ENCODE measurements at places on chromosomes 16 and 17.

DNA sequence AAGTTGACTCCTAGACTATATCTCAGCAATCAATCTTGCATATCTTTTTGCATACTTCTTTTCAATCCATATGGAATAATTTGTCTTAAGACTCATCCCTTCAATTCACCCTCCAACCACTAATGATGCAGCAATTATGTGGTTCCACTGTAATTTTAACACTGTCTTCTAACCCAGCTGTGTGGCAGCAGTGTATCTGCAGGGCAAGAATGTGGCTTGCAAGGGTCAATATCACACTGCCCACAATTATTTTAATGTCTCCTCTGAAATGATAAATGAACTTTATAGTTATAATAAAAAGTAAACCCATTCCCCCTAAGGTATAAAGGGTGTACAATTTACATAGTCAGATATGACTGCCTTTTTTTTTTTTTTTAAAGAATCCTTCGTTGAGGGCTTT lies 48.6 kb downstream of the FTO start:
- no peak for DNase-seq

DNA sequence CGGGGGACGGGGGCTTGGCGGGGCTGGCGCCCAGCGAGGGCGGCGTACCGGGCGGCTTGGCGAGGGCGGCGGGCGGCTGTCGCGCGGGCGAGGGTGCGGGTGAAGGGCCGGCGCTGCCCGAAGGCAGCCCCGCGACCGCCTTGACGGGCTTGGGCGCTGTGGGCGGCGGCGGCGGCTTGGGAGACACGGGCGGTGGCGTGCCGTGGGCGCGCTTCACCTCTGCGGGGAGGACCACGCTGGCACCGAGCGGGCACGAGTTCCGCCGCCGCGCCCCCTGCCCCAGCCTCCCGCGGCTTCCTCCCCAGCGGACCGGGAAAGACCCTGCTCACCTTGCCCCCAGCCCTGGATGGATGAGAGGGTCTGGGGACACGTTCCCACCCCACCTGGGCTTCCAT lies 17.3 kb downstream of the CASKIN1 start:
- DNase-seq, result no peak

GRCh38 chr16:57530104-57530521 lies 6.3 kb downstream of the CCDC102A start:
- DNase-seq, result no peak

- DNase-seq, result no peak
Observed at GRCh38 chr16:48279199-48279598, 31.9 kb upstream of the ABCC11 start.

- DNase-seq, result no peak
Observed at GRCh38 chr16:9545522-9546437, 454.3 kb downstream of the HAPSTR1 start.

DNA sequence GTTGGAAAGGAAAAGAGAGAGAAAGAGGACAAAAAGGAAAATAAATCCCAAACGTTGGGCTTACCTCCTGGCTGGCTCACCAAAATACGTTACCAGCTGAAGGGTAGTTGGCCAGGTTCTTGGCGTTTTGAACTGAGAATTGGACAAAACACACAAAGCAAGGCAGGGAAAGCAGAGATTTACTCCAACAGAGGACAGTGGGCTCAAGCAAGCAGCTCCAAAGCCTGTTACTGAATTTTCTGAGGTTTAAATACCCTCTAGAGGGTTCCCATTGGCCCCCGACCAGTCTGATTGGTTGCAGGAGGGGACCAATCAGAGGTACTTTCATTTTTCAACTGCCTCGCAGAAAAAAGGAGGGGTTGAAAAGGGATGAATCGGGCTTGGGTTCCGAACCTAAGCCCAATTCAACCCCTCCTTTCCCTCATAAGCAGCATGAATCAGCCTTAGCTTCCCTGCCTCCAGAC lies 55.6 kb upstream of the ALOX12 start:
- no peak for DNase-seq

- peak; percentile 51 for DNase-seq
Observed at GRCh38 chr16:11256661-11257130, 692 bp upstream of the SOCS1 start.

GRCh38 chr16:48963306-48963705 lies 318.3 kb downstream of the CBLN1 start:
- DNase-seq, result no peak

GRCh38 chr17:81817758-81818147 lies 13.8 kb downstream of the GCGR start:
- DNase-seq, result no peak

GRCh38 chr16:30456302-30456701 lies 10.6 kb upstream of the SEPHS2 start:
- DNase-seq, result no peak

GRCh38 chr16:88464447-88465318 lies 11.6 kb downstream of the ZFPM1 start:
- no peak for DNase-seq

GRCh38 chr16:80403894-80404293 lies 136.9 kb upstream of the DYNLRB2 start:
- DNase-seq, result no peak

- DNase-seq, result no peak
Observed at GRCh38 chr16:59116744-59117143, 382.6 kb upstream of the GOT2 start.

GRCh38 chr17:7045492-7046126 lies 1.7 kb upstream of the SLC16A11 start:
- DNase-seq, result peak; percentile 36

DNA sequence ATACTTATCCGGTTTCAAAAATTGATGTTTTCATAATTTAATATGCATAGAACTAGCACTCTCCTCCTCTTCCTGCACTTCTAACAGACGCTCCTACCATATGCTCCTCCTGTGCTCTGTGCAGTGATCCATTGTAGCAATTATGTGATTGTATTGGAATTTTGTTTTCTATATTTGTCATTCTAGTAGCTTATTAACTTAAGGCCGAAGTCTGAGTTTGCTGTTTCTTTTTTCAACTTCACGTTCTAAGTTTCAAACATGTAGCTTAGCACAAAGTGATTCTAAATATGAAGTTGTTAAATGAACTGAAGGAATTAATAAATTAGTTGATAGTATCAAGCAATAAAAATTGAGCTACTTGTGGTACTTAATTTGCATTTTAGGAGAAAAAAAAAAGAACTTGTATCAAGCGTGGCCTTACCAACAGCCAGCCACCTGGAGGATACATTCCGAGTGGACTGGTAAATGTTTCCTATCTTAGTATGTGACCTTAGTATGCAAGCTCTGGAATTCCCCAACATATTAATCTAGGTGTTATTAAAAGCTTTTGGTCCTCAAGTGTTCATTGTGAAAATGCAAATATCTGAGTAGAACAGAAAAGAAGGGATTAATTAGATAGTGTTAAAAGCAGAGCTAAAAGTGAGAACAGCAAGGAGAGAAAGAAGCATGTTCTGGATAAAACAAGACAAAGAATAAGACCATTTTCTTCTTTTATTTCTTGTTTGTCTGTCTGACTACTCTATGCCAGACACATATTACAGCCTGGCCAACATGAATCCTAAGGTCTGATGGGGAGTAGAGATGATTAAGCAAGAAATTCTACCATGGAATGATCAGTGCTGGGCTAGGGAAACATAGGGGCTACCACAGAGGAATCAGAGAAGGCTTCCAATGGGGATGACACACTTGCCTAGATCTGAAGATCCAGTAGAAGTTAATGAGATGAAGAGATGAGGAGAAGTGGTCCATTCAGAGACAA lies 290.4 kb upstream of the MON1B start:
- DNase-seq, result peak; percentile 63

DNA sequence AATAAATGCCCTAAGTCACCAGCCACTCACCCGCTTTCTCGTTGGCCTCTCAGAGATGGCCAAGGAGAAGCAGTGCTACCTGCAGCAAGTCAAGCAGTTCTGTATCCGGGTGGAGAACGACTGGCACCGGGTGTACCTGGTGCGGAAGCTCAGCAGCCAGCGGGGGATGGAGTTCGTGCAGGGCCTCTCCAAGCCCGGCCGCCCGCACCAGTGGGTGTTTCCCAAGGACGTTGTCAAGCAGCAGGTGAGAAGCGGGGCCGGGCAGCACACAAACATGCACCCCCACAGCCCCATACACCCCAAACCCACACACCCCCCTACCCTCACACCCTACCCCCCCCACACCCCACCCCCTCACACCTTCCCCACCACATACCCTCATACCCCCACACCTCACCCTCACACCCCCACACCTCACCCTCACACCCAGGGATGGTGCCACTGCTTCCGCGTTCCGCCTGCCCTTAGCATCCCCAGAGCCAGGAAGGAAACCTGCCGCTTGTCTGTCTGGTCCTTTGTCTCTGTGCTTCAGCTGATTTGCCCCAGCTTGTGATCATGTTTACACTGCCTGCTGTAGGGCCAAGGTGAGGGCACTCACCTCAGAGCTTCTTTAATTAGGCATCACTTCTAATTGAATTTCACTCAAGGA lies 41.9 kb upstream of the ENDOV start:
- no peak for DNase-seq

- no peak for DNase-seq
Observed at GRCh38 chr16:20303012-20303411, 24.3 kb downstream of the GP2 start.

DNA sequence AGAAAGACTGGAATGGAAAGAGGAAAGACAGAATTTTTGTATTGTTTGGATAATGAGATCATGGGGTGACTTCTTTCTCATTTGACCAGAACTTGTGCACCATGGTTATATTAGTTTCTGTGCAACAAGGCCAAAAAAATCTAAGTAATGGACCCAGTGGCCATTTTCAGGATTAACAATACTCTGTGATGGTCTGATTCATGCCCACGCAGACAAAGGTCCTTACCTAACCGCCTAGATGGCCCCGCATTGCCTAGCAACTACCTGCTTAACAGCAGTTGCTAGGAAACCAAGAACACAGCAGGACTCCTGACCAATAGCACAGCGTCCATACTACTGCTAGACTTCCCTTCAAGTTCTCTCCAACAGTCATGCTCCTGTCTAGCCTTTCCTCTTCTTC lies 22.4 kb downstream of the MIS12 start:
- DNase-seq, result no peak

GRCh38 chr17:75830164-75831031 lies 13.8 kb downstream of the UNC13D start:
- no peak for DNase-seq

DNA sequence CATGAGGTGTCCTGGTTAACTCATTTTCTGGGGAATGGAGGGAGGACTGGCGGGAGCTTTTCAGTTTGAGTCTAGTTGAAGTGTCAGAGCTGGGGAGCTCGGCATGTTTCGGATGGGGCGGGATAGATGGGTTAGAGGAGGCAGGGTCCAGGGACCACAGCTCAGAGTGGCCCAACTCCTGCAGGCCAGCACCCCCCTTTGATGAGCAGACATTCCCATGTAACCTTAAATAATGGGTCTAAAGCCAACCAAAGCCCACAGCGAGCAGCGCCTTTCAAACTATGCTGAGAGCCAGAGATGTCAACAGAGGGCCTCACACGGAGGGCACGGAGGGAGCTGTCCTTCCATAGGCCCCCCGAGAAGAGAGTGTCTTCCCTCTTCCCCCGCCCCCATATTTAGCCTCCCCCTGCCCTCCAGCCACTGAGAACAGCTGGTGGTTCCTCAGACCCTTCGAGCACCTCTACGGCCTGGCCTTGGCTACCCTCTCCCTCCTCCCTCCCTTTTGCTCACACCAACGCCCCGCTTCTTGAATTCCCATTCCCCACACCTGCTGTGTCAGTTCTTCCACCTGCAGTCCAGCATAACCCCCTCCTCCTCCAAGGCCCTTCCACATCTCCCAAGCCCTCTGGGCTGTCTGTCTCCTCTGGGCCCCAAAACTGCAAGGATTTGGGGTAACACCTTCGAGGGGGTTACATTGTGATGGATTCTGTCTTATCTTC lies 21.8 kb downstream of the RAB11FIP4 start:
- no peak for DNase-seq

DNA sequence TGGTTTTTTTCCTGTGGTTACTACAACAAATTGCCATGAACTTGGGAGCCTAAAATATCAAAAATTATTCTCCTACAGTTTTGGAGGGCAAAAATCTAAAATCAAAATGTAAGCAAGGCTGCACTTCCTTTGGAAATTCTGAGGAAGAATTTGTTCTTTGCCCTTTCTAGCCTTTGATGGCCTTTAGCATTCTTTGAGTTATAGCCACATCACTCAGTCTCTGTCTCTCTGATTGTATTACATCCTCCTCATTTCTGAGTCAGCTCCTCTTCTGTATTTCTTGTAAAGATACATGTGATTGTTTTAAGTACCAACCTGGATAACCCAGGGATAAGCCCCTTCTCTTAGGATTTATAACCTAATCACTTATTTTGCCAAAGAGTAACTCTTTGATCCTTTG lies 282.0 kb downstream of the BCAS3 start:
- DNase-seq, result no peak

DNA sequence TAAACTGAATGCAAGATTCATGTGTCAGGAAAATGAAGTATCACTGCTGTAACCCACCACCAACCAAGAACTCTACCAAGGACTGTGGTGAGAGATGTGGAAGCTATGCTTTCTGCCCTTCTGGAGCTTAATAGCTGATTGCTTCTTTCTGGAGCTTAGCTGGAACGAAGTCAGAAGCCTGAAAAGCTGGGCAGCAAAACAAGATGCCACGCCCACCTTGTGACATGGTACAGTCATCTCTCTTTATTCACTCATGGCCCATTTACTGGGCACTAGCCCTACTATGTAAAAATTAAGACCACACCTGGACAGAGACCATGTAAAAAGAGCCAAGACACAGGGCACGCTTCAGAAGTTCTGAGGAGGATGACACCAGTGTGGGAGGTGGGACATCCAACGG lies 48.1 kb downstream of the TEX2 start:
- DNase-seq, result peak; percentile 17

GRCh38 chr16:3727806-3728381 lies 10.6 kb upstream of the TRAP1 start:
- DNase-seq, result peak; percentile 70

DNA sequence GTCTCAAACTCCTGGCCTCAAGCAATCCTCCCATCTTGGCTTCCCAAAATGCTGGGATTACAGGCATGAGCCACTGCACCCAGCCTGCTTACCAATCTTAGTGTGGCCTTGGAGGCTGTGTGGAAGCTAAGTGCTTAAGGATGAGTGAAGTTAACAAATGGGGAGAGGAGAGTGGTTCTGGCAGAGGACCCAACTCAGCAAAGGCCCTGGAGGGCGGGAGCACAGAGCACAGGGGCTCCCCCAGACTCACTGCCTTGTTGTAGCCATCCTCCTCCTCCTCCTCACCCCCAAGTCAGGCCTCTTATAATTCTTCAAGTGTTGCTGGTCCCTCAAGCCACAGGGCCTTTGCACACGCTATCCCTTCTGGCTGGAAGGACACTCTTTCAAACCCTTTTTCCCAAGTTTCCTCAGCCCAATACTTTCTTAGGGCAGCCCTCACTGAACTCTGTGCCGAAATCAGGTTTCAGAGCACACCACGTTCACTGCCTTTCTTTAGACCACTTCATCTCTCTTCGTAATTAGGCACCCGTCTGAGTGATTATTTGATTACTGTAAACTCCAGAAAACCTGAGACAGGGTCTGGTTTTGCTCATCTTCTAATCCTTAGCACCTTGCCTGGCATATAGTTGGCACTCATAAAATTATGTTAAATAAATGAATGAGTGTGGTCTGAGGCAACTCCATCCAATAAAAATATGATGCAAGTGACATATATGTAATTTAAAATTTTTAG lies 23.4 kb downstream of the NGFR start:
- DNase-seq, result no peak
